Right hindlimb (tissue), 1 donor: ENCODE measurements at places on chromosomes 7 and 10.

DNA sequence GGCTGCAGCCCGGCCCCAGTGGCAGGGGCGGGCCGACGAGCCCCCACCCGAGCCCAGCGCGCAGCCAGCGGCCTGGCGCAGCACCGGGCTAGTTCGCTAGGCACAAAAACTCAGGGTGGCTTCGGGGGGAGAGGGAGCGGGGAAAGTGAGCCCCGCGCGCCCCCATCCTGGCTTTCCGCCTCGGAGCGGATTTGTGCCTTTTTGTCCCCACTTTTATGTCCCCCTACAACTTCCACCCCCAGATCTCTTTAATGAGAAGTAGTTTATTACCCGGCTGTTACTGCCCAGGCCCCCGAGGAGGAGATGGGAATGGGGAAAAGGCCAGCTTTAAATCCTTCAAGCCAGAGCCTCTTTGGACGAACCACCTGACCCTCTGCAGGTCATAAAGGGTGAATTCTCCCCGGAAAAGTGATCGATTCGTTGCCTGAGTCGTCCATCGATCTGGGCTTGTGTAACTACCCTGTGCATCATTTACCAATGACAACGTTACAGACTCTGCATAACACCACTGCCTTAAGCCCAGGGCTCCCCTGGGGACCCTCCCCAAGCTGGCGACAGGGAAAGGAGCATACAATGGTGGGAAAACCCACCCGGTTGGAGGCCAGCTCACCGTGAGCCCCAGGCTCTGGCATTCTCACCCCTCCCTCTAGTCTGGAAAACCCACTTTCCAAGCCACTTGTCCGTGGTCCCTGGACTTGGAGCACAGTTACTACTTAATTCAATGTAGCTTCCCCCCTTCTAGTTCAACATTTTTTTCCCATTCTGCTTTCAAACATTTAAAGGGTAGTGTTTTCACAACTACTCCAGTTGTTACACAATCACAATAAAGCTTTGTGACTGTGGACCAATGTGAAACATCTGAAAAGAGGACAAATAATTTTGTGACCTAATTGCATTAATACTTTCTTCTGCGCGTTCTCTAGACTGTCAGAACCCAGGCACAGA, 748 bp upstream of the SH3PXD2A start:
- DNase-seq: no peak

GRCh38 chr7:19558527-19558926, 150.3 kb downstream of the POLR1F start:
- no peak for DNase-seq

DNA sequence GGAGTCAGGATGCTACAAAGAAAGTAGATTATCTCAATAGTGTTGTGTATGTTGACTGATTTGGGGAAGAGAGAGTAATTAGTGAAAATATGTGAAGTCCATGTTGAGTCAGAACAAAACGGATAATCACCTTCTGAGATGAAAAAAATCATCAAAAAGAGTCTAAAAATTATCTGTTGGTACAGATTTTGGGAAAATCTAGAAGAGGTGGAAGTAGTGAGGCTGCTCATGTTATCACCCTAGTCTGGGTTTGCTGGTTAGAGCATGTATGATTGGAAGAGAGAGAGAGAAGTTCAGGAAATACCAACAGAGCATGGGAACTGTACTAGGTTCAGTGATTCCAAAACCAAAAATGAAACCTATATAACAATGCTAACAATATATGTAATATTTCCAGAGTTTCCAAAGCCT, 12.3 kb downstream of the RPA3 start:
- no peak for DNase-seq

GRCh38 chr7:100215895-100216294, 3.9 kb upstream of the PVRIG start:
- peak; percentile 88 for DNase-seq

DNA sequence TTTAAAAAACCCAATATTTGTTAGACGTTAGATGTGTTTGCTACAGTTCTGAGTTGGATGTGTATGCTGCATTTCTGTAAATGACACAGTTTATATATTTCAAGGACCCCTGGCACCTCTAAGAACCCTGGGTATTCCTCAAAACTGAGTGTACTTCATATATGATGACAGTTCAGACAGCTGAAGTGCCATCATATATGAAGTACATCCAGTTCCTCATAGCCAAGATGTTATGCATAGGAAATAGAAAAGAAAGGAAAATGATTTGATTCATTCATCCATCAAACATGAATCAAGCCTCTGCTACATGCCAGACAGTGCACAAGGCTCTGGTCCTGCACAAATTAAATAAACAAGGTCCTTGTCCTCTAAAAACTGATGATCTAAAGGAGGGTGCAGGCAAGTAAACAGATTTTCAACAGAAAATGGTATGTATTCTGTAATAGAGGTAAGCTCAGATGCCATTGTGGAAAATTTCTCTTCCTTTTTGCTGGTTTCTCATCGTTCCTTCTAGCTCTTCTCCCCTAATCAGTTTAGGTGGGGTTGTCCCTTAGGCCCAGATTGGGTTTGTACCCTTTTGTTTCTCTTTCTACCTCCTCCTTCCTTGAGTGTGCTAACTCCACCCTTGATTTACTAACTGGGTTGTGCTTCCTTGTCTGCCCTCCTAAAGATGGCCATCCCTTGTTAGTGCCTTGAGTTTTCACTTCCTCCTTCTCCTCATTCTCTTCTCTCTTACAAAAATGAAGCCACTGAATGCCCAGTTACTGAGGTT, 25.3 kb upstream of the SMIM30 start:
- no peak for DNase-seq

GRCh38 chr7:25716421-25716820, 435.6 kb upstream of the NFE2L3 start:
- no peak for DNase-seq

DNA sequence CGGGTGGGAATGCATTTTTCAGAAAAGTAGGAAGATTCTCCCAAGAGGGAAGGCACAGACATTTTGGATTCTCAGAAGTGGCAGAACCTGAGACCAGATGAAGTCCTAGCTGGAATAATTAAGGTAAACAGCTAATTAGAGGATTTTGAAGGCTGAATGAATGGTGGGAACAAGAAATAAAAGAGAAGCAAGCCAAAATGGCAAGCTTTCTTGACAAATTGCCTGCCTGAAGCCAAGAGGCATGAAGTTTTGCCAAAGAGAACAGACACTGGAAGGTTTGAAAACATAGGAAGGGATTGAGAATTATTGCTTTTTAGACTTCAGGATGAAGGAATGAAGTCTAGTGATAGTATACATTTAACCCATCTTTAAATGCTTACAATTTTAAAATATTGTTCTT, 115.0 kb upstream of the SEM1 start:
- no peak for DNase-seq

- no peak for DNase-seq
These were observed 192.4 kb downstream of the PTN start for GRCh38 chr7:137151041-137151689.

DNA sequence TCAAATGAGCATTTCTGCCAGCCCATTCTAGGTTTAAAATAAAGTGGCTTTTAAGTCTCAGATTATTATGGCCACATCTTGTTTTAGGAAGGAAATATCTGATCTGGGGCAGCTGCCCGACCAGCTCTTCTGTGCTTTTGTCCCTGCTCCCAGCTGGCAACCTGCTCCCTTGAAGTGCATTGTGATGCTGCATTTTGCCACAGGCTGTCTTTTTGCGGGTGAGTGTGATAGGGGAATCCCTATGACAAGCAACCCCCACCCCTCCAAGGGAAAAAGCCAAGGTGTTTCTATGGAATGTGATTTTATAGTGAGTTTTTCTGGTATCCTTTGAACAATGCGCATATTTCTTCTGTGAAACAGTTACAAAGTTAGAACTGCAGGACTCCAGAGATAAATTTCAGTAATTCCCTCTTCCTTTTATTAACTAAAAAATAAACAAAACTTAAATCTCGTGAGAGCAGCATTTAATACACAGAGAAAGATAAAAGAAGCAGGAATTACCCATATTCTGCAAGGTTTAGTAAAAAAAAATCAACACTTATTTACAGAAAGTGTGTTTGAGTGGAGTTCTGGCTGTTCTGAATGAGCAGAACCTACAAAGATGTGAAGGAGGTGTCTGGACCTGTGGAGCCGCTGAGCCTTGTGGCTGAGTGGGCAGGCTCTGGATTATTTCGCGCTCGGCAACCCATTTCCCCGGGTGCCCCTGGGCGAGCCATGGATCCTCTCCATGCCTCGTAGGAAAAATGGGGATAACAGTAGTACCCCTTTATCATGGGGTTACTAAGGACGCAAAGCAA, 10.1 kb upstream of the HPS1 start:
- no peak for DNase-seq

GRCh38 chr7:99325001-99325493, 651 bp upstream of the ARPC1A start:
- DNase-seq: peak; percentile 35

DNA sequence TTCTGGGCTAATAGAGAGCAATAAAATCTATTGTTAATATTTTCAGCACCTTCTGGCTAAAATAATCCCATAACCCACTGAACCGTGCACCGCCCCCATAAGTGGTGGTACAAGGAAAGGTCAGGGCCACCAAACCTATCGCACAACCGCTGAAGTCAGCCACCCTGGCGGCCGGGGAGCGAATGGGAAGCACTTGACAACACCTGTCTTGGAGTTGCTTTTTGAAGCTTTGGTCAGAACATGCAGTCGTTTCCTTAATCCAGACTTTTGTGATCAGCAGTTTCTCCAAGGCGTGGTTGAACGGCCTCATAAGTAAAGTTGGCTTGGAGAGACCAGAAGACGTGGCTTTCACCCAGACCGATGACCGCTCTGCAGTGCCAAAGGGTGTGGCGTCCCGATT, 97.4 kb downstream of the DNAJB6 start:
- DNase-seq: no peak

GRCh38 chr7:155836216-155837125, 24.2 kb upstream of the SHH start:
- no peak for DNase-seq

GRCh38 chr7:134901389-134902020, 84.8 kb upstream of the AGBL3 start:
- no peak for DNase-seq

GRCh38 chr10:24616536-24616935, 107.2 kb downstream of the ARHGAP21 start:
- no peak for DNase-seq

DNA sequence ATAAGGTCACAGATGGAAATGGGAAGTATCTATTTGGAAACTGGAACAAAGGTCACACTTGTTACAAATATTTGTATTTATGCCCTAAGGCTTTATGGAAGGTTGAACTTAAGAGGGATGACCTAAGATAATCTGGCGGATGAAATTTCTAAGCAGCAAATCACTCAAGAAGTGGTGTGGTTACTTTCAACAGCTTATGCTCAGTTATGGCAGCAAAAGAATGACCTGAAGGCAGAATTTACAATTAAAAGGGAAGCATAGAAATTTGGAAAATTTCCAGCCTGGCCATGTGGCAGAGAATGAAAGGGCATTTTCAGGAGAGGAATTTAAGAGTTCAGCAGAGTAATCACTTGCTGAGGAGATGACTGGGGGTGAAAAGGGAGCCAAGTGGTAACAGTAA, 95.8 kb upstream of the TNS3 start:
- DNase-seq: no peak

- DNase-seq: no peak
These were observed 44.1 kb upstream of the DMTF1 start for GRCh38 chr7:87107949-87108776.

- peak; percentile 10 for DNase-seq
These were observed 79.2 kb downstream of the NKX6-2 start for GRCh38 chr10:132706701-132707100.

GRCh38 chr10:34224639-34225038, 590.5 kb downstream of the PARD3 start:
- no peak for DNase-seq

- DNase-seq: no peak
These were observed 3.7 kb downstream of the VIM start for GRCh38 chr10:17231788-17232187.

DNA sequence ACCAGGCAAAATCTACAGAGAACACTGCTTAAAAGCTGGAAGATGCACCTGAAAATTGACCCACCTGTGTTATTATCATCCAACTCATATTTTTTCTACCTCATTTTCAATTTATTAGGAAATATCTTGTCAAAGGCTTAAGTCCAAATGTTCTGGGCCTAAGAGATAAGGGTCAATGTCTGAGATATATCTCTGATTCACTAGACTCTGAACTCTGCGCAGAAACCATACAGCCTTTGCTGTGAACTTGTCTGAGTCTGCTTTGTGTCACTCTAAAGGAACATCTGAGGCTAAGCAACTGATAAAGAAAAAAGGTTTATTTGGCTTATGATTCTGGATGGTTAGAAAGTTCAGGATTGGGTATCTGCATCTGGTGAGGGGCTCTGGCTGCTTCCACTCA, 3.7 kb downstream of the PON1 start:
- DNase-seq: no peak

DNA sequence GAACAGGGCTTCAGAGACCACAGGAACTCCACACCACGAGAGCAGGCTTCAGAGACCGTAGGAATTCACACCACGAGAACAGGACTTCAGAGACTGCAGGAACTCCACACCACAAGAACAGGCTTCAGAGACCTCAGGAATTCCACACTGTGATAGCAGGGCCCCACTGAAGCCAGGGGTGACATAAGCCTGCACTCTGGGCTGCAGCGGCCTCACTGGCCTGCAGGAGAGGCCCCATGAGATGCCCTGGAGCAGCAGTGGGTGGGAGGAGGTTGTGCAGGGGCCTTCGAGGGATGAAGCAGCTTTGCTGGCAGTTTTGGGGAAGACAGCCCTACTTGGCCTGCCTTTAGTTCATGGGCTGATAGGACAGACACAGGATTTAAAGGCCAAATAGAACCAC, 614.7 kb downstream of the PTPRN2 start:
- DNase-seq: no peak

DNA sequence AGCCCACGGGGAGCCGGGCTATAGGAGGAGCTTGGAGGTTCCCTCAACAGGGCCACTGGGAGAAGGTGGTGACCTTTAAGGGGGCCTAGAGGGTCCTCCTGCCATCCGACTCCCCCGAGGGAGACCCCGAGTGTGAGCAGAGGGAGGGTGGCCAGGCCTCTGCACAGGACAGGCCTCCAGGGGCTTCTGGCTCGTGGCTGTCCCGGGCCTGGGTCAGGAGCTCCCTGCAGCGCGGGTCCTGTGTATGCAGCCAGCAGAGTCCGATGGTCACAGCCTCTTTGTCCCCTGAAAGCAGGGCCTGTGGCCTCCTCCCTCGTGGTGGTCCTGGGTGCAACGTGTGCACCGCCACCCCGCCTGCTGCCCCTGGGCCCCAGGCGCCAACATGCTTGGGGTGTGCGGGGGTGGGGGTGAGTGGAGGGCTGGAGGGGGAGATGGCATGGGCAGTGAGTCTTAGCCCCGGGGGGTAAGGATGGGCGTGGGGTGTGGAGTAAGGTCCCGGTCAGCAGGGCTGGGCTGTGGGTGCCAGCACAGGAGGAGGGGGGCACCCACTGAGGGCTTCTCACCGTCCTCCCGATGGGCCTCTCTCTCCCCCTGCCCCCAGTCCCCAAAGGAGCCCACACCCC, 27.1 kb downstream of the UNCX start:
- peak; percentile 11 for DNase-seq

GRCh38 chr10:19701427-19702052, 114.7 kb upstream of the PLXDC2 start:
- DNase-seq: no peak

- DNase-seq: no peak
These were observed 53.5 kb downstream of the DNAJB9 start for GRCh38 chr7:108623220-108623619.
